ENCODE measurements at places on chromosomes 6 and 20.
A peak's percentile ranks its signal among the peaks of the same experiment; 100 is the strongest.

DNA sequence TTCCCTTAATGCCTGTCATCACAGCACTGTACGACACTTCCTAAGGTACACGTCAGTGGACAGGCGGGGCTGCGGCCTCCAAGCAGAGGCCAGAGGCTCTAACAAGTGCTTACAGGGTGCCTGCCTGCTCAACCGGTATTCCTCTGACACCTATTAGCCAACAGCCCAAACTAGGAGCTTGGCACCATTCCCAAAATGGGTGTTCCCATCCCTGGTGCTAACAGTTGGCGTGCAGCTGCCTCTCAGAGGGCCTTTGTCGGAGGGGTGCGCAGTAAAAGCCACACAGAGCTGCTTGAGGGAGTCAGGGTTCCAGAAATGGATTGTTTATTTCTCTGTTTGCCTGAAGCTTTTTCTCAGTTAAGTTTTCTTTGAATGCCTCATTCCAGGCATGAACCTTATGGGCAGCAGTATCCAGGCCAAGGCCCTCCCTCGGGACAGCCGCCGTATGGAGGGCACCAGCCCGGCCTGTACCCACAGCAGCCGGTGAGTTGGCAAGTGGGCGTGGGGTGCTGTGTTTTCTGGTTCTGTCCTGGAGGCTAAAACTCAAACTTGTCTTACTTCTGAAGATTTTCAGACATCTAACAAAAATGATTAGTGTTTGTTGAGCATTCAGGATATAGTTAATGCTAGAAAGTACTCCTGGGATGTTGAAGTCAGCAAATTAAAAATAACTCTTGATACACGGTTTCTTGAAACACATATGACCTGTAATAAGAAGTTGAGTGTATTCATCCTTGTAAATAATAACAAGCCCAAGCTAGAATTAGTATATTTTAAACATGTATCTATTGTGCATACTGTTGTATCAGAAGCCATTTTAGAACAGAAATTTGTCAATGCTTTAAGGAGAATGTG lies 124.7 kb downstream of the TMEM242 start:
- no peak for DNase-seq

DNA sequence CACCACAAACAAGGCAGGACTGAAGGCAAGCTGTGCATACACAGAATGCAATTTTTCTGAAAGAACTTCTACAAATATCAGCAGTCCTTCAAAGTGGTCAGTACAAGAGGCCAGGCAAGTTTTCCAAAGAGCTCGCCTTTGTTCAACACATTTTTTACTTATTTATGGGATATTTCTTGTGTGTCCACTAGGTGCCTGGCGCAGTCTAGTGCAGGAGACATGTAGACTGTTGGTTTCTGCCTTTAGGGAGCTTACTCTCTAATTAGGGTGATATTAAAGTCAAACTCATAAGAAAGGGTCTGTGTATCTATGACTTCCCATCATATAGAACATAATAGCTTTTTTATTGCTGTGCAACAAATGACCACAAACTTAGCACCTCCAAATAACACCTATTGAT lies 21.2 kb upstream of the VEGFA start:
- DNase-seq: no peak

GRCh38 chr6:155001934-155002333 lies 6.8 kb downstream of the TIAM2 start:
- DNase-seq: no peak

DNA sequence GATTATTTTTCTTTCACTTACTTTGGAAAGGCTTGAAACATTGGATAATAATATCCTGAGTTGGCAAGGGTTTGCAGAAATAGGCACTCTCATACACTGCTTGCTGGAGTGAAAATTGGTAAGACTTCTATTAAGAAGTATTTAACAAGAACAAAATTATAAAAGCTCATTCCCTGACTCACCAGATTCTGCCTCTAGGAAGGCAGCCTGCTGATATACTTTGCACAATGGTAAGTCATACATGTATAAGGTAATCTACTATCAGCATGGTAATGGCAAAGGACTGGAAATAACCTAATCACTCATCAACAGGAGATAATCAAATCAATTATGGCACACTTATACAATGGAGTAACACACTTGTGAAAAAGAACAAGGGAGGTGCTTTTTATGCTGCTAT lies 85.8 kb downstream of the PLCG1 start:
- no peak for DNase-seq

GRCh38 chr6:153662982-153663381 lies 376.1 kb upstream of the OPRM1 start:
- no peak for DNase-seq

GRCh38 chr6:18115356-18115755 lies 7.1 kb downstream of the NHLRC1 start:
- DNase-seq: no peak

DNA sequence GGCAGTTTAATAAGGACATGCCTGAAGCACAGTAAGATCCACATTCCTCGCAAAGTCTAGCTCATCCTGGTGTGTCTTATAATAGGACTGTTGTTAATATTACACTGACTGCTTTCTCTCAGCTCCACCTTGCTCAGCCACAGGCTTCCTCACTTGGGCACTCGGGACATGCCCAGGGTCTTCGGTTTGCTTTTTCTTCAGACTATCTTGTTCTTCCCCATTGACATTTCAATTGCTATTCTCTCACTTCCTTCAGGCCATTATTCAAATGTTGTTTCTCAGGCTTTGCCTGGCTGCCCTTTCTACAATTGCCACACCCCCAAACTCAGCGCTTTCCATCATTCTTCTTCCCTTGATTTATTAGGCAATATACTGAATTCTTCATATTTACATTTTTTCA lies 274.8 kb upstream of the RGS17 start:
- DNase-seq: peak; percentile 29

- DNase-seq: no peak
These were observed 296.3 kb downstream of the FOXC1 start for GRCh38 chr6:1906014-1906413.

DNA sequence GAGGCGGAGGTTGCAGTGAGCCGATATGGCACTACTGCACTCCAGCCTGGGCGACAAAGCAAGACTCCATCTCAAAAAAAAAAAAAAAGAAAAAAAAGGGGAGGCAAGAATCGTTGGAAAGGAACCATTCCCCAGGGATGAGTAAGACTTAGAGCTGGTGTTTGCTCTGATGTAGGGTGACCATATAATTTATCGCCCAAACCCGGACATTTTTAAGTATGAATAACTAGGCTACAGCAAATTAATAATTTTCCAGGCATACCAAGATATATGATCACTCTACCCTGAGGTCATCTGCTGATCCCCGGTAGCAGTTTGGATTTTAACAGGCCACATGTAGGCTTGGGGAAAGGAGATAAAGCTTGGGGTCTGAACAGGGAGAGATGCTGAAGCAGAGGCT lies 260.9 kb downstream of the BTBD9 start:
- DNase-seq: no peak

GRCh38 chr6:79266051-79266450 lies 31.6 kb upstream of the HMGN3 start:
- no peak for DNase-seq

DNA sequence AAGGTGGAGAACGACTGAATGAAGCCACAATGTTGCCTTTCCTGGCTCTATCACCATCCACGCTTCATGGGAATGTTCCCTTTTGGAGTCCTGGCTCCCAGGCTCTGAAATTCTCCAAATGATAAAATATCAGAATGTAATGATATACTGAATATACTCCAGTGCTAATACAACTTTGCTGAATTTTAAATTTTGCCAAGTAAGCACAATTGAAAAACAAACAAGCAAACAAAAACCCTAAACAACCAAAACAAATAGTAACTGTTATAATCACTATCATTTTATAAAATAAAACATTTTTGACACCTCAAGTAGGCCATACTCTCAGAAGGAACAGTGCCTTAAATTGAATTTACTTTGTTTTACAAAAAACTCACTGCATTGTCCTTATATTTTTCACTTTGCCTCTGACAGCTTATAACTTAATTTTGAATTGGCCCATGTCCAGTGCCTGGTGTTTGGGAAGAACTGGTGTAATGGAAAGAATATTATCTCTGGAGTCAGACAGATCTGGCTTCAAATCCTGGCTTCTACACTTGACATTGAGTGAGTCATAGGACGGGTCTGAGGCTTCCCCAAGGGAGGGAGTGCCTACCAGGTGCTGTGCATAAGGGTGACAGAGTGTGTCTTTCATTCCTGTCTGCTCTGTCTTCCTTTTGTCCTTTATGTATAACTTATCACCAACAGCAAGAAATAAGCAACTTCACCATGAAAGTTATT lies 698.3 kb downstream of the EPM2A start:
- no peak for DNase-seq

DNA sequence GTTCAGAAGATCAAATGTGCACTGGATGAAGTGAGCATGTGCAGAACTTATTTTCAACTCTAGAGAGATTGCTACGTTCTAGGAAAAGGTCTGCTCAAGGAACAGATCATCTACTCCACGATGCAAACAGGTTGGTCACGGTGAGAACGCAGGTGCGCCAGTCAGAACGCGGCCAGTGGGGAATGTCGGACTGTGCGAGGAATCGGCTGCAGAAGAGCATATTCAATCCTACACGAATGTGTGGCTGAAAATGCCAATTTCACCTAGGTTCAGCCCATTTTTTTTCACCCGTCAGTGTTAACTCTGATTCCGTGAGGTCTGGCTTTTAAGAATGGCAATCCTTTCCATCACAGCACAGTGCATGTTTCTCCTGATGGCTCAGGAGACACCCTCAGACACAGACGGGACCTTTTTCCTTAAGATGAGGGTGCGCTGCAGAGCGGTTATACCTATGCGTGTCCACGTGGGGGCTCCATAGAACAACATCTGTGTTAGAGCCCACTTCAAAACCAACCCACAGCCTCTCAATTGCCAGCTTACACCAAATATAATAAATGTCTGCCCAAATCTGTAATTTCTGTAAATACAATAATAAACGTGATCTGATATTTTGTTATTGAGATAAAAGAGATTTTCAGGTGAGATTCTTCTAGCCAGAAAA lies 250.4 kb downstream of the FOXA2 start:
- DNase-seq: peak; percentile 86

DNA sequence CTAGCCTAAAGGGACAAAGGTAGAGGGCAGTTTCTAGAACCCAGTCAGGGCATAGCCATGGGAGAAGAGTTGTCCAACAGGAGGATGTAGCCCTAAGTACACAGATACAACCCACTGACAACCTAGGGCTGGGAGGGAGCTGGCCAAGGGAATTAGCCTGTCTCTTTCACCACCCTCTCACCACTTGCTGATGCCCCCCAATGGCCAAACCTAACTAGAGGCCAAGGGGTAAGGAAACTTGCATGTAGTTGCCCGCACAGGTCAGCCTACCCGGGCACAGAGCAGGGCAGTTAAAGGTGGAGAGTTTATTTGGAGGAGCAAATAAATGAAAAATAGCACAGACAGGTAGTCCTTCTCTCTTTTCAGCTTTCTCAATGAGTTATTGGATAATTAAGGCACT lies 143.3 kb downstream of the LRFN2 start:
- no peak for DNase-seq

DNA sequence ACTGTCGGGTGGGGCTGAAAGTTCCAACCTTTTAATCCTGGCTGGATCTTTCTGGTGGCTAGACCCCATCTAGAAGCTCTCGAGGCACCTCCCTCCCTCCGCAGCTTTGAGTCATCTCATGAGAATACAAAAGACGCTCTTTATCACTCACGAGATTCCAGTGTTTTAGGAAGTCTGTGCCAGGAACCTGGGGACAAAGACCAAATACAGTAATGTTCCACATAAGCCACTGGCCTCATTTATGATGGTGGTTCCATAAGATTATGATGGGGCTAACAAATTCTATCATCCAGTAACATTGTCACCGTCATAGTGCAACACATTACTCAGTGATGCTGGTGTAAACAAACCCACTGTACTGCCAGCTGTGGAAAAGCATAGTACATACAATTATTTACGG lies 48.7 kb downstream of the NCOA7 start:
- DNase-seq: no peak

- DNase-seq: no peak
These were observed 356.3 kb upstream of the HSF2 start for GRCh38 chr6:122042960-122043735.

DNA sequence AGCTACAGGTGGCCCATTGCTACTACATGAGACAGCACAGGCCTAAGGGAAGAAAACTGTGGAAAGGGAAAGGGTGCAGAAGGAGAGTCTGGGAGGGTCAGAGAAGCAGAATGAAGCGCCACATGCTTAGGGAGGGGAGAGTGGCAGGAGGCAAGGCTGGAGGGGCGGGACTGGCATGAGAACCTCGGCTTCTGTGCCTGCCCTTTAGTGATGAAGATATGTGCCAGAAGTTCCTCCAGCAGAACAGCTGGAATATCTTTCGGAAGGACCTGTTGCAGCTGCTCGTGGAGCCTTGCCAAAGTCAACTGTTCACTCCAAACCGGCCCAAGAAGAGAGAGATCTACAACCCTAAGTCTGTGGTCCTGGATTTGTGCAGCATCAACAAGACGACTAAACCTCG lies 61.8 kb downstream of the CNBD2 start:
- DNase-seq: no peak

GRCh38 chr6:15473741-15474161 lies 189.1 kb downstream of the DTNBP1 start:
- no peak for DNase-seq

DNA sequence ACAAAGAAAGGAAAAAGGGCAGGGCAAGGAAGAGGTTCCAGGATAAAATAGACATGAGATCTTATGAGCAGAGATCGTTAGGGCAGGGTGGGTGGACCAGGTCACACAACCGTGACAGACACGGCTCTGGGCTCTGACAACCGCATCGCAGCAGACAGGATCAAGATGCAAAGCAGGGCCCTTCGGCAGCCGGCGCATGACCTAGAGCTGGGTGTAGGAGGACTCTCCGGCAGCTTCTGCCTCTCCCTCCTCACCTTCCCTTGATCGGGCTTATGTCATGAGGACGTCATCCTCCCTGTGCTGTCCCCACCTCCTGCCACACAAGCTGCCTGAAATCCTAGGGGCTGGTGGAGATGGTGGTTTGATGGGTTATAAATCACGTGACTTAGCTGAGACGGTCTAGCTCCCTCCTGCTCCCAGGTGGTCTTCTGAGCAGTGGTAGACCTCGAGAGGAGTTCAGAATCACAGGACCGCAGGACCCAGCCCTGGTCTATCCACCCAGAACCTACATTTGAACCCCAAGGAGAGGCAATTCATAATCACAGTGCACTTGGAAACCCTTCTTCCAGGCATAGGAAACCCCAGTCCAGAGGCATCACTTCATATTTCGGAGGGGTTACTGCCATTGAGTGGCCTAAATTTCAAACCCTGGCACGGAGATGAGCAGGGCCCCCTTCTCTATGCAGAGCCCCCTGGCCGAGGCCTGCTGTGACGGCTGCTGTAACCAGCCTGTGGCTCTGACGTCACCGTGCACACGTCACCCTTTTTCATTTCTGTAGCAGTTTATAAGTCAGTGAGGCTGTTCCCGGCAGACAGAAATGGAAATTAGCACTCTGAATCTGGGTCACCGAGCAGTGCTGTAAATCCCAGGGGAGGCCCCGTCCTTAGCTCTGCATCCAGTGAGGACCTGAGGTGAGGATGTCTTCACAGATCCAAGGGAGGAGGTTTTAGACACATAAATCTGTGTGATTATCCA lies 8.7 kb upstream of the CCR6 start:
- no peak for DNase-seq

- DNase-seq: no peak
These were observed 26.8 kb downstream of the C6orf89 start for GRCh38 chr6:36912586-36912985.

GRCh38 chr6:154791556-154792317 lies 58.5 kb downstream of the SCAF8 start:
- no peak for DNase-seq
